ENCODE measurements at places on chromosomes 4 and X. TPM values are rescaled to one million over a fixed set of nuclear protein-coding genes. Genes with fewer than 3 reads are reported as not detected.

- no peaks in the 10 kb centered on the region for H3K36me3 ChIP-seq
- DNase-seq, result no peak
- H3K27ac ChIP-seq, result no peak overlapping the region
- no peak overlapping the region for H3K4me3 ChIP-seq
These were observed 137.8 kb upstream of the MSX1 start for GRCh38 chr4:4721636-4722035.

The IRS4 gene
- 0.09 TPM for total RNA-seq

GRCh38 chr4:128286474-128287058 is 1.0 kb downstream of the PGRMC2 start:
- no peaks in the 10 kb centered on the region for H3K27me3 ChIP-seq
- H3K36me3 ChIP-seq, result peaks cover 21% of the 10 kb centered on the region
- peak; percentile 83 for DNase-seq
- H3K4me1 ChIP-seq, result peaks cover 21% of the 10 kb centered on the region
- H3K27ac ChIP-seq, result peak overlapping the region; percentile 94

DNA sequence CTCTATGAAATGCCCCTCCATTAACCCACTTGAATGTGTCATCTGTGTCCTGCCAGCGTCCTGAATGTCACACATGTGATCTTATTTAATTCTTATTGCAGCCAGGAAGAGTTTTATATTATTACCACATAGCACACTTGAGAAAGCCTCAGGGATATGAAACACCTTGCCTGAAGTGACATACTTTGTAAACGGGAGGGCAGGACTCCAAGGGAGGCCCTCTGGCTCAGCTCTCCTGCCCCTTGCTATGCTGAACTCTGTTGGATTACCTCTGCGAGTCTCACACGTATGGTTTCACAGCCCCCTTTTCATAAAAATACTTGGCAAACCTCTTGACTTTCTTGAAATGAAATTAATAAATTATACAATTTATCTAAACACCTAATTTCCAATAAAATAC is 11.1 kb upstream of the ZCCHC4 start:
- no peak overlapping the region for H3K27ac ChIP-seq
- H3K4me1 ChIP-seq, result peaks cover 11% of the 10 kb centered on the region
- peaks cover 8% of the 10 kb centered on the region for H3K27me3 ChIP-seq

GRCh38 chr4:25563071-25563564 is 92.5 kb upstream of the SLC34A2 start:
- H3K36me3 ChIP-seq, result no peaks in the 10 kb centered on the region
- H3K4me3 ChIP-seq, result no peak overlapping the region
- H3K27ac ChIP-seq, result no peak overlapping the region
- no peak for DNase-seq
- no peaks in the 10 kb centered on the region for H3K27me3 ChIP-seq

The SLC38A5 gene
- total RNA-seq, result 195 TPM

- H3K4me1 ChIP-seq, result no peaks in the 10 kb centered on the region
- no peaks in the 10 kb centered on the region for H3K36me3 ChIP-seq
- H3K4me3 ChIP-seq, result no peak overlapping the region
- no peak overlapping the region for H3K27ac ChIP-seq
These were observed 89.8 kb upstream of the PRKG2 start for GRCh38 chr4:81304871-81305270.

The SHROOM2 gene
- total RNA-seq, result not detected

GRCh38 chrX:124333862-124334261 is 1.4 kb downstream of the TEX13D start:
- H3K4me3 ChIP-seq, result no peak overlapping the region
- no peak overlapping the region for H3K27ac ChIP-seq
- no peaks in the 10 kb centered on the region for H3K27me3 ChIP-seq
- DNase-seq, result no peak

The SLC49A3 gene
- total RNA-seq, result 0.72 TPM

The APEX2 gene
- total RNA-seq, result 36.1 TPM

DNA sequence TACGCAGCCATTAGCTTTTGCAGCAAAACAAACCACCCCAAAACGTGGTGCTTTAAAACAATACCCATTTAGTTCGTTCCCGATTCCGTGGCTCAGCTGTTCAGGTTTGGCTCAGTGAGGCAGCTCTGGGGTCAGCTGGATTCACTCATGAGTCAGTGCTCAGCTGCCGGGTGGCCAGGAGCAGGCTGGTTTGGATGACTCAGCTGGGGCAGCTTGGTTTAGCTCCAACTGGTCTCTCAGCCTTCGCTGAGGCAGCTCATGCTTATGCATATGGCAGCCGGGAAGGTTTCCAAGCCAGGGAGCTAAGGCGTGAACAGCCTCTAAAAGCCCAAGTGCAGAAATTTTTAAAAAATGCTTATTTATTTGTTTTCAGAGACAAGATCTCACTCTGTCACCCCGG is 13.3 kb upstream of the CD99 start:
- no peak overlapping the region for H3K27ac ChIP-seq
- H3K36me3 ChIP-seq, result no peaks in the 10 kb centered on the region
- H3K27me3 ChIP-seq, result peaks cover 11% of the 10 kb centered on the region
- H3K4me1 ChIP-seq, result no peaks in the 10 kb centered on the region

DNA sequence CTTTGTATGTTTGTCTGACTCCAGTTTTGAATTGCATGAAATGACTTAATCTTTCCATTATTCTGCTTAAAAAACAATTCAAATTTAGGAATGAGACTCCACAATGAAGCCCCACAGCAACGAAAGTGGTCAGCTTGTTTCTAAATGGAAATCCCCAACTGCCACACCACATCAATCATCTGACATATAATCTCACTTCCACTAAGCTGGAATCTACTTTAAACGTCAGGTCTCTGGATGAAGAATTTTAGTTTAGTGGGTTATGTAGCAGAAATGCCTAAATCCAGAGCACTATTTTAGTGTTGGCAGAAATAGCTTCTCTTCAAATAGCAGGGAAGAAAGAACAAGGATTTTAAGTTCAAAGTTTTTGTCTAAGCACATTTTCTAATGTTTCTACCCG is 1.7 kb upstream of the BMP2K start:
- no peaks in the 10 kb centered on the region for H3K27me3 ChIP-seq
- no peak for DNase-seq
- H3K36me3 ChIP-seq, result peaks cover 3% of the 10 kb centered on the region
- peak overlapping the region; percentile 98 for H3K27ac ChIP-seq
- H3K4me3 ChIP-seq, result peak overlapping the region; percentile 41

- no peak overlapping the region for H3K4me3 ChIP-seq
- H3K4me1 ChIP-seq, result no peaks in the 10 kb centered on the region
- no peaks in the 10 kb centered on the region for H3K36me3 ChIP-seq
- DNase-seq, result peak; percentile 19
- H3K27ac ChIP-seq, result no peak overlapping the region
These were observed 54.3 kb downstream of the WWC2 start for GRCh38 chr4:183153190-183153916.

The PDCL2 gene
- not detected for total RNA-seq

The GRIPAP1 gene
- 87.3 TPM for total RNA-seq

GRCh38 chr4:185020863-185021761 is 2.8 kb downstream of the HELT start:
- no peak for DNase-seq
- peaks cover 81% of the 10 kb centered on the region for H3K27me3 ChIP-seq
- H3K27ac ChIP-seq, result peak overlapping the region; percentile 41
- no peak overlapping the region for H3K4me3 ChIP-seq

The C4orf54 gene
- not detected for total RNA-seq

The L1CAM gene
- total RNA-seq, result 1.3 TPM

Data from activated CD4-positive, alpha-beta T cell treated with anti-CD3 and anti-CD28 coated beads, Interleukin-2, amount 10 ng/mL, durations not matched to agents 24 days and 14 days (primary cell).